ENCODE measurements at places on chromosomes 2 and 18. TPM values are rescaled to one million over a fixed set of nuclear protein-coding genes. Genes with fewer than 3 reads are reported as not detected.

DNA sequence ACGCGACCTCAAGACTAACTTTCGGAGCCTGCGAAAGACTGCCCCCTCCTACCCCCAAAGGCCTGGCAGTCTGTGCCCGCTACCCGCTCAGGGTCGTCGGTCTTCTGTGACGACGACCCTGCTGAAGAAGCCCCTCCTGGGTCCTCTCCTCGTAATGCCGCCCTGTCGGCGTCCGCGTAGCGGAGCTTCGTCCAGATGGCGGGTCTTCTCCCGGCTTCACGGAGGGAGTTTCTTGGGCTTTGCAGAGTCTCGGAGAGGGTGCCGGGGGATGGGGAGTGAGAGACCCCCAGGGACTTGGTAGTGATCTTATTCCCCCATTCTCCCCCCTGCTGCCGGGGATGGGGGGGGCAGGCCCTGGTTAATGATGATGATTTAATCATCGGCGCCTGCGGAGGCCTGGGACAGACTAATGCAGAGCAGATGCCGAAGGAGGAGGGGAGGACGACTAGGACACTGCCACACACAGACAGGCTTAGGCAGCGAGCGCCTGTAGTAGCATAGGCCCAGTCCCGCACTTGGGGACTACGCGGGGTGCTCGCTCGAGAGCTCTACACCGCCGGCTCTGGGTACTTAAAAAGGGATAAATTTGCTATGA, 528 bp upstream of the PCGF1 start:
- no peak for DNase-seq

DNA sequence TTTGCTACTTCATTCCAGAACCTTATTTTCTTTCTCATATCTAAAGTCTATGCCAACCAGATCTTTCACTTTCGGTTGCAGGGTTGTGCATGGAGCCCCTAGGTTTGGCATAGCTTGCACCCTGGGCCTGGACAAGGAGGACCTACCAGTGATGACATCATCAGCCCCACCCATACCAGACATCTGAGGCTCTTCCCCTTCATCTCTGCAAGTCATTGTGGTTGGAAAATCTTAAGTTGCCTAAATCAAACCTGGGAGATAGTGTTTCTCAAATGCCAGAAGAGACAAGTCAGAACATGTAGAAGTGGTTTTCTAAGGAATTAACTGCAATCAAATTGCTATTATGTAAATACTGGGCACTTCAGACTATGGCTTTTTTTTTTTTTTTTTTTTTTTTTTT, 363.3 kb downstream of the ZNF516 start:
- peak; percentile 14 for DNase-seq

DNA sequence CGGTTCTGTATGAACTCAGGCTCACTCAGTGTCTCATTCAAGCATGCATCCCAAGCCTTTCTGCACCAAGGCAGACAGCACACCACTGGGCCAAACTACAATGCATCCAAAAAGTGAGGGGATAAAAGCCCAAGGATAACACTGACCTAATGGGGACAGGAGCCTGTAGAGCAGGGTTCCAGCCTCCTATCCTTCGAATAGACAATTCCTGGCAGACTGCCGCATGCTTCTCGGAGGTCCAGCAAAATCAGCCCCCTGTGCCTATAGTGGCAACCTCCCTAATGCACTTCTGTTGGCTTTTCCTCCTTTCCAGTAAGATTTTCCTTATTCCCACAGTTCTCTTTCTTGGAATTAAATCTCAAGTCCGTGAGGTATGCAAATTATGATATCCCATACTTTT, 44.8 kb upstream of the CAVIN2 start:
- no peak for DNase-seq

DNA sequence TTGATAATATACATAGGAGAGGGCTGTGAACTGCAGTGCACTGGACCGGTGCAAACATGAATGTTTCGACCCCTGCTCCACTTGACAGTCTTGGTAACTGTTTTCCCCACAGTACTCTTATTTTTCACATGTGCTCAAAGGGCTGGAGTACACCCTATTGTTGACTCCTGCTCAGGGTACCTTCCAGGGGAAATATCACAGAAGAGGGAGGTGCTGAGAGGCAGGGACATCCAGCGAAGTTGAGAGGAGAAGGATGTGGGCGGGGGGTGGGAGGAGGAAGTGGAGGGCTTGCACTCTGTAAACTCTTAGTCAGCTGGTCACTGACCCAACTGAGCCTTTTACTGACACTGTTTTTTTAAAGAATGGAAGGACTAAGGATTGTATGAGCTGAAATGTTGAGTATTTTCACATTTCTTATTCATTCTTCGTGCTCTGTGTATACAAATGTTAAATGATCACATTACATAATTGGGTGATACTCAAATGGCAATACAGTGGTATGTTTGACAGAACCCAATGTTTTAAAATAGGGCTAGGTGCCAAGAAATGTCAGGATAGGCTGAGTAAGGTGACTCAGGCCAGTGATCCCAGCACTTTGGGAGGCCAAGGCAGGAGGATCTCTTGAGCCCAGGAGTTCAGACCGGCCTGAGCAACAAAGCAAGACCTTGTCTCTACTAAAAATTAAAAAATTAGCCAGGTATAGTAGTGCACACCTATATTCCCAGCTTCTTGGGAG, 10.0 kb downstream of the INPP4A start:
- DNase-seq, result peak; percentile 47

- DNase-seq, result peak; percentile 38
Measured at GRCh38 chr2:240567872-240568677, at the start of gene RNPEPL1. RNPEPL1 (plus strand) TSS chr2:240568484; CDS start chr2:240568587, 103 bp downstream.

GRCh38 chr18:22378672-22379282, 38.9 kb downstream of the CTAGE1 start:
- DNase-seq, result peak; percentile 52

GRCh38 chr2:204156456-204156855, 219.9 kb downstream of the ICOS start:
- no peak for DNase-seq

- no peak for DNase-seq
Measured at GRCh38 chr2:47569658-47570475, 166.9 kb downstream of the MSH2 start.

- no peak for DNase-seq
Measured at GRCh38 chr2:207693641-207694249, 17.7 kb upstream of the CCNYL1 start.

The CHRND gene
- not detected for total RNA-seq

The LINC00305 gene
- not detected for total RNA-seq

The GAL3ST2 gene
- total RNA-seq, result not detected

Measured in HT1080 (cell line).